ENCODE measurements at places on chromosomes 2 and 18.

DNA sequence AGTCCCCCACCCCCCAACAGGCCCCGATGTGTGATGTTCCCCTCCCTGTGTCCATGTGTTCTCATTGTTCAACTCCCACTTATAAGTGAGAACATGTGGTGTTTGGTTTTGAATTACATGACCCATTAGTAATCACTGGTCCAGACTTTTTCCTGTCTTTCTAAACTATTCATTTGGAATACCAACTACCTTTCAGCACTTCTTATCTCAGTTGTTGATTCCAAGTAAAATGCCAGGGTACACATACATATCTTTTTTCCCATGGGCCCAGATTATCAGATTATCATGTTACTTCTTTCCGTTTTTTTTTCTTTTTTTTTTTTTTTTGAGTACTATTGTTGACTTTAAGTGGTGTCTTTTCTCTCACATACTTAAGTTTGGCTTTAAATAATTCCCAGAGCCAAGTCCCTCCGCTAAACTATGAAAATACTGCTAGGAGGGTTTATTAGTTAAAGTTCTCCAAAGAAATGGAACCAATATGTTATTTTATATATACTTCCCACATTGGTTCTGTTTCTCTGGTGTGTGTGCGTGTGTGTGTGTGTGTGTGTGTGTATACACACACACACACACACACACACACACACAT, 389.3 kb downstream of the IRS1 start:
- no peak for DNase-seq

- DNase-seq: no peak
Observed at GRCh38 chr2:47283659-47284058, 119.3 kb upstream of the MSH2 start.

- DNase-seq: no peak
Observed at GRCh38 chr18:36200354-36200771, 13.1 kb downstream of the MOCOS start.

- no peak for DNase-seq
Observed at GRCh38 chr18:21598726-21599584, 1.5 kb downstream of the ESCO1 start.

DNA sequence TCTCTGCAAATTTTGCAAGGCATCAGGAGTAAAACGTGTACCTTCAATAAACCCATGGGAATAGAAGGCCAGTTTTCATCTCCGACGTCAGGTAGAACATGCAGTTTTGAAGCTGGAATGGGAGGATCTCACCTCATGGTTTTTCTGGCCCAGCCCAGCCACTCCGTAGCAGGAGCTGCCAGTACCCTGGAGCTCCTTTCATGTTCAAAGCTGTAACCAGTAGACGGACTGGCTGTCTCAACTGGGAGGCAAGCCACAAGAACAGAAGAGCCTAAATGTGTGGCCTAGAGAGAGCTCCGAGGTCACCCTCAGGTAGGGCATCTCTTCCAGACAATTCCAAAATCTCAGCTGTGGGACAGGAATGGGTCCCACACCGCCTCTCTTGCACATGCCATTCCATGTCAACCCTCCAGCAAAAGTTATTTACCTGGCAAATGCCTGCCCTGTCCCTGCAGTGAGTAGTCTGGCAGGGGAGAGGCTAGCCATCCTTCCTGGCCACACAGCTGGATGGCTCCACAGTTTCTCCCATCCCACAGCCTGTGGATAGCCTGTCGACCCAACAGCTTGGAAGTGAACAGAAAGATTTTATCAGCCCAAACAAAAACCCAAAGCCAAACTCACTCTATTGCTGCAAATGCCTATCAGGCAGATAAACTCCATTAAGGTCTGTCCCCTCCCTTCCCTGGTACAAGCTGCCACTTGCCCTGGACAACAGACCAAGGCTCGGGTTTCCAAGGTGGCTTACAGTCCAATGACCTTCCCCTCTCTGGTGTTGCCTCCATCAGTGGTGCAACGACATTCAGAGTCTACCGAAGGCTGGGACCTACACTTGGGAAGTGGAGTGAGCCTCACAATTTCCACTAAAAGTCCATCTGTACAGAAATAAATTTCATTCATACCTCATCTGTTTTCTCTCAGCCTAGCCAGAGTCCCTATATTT, 27.8 kb downstream of the CRACDL start:
- no peak for DNase-seq

DNA sequence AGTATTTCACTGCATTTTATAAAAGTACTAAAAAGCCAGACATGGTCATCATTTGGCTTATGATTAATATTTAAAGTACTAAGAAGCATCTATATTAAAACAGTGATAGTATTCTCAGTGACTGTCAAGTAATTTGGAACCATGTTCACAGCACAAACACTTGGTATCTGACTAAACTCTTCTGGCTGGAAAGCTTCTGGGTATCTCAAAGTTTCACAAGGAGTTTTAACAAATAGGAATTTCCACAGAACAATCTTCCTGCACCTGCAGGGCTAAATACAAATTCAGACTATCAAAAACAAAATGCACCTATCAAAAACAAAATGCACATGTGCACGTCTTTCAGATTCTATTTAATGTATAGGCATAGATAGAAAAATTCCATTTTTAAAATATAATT, 158.8 kb downstream of the L3MBTL4 start:
- DNase-seq: no peak

DNA sequence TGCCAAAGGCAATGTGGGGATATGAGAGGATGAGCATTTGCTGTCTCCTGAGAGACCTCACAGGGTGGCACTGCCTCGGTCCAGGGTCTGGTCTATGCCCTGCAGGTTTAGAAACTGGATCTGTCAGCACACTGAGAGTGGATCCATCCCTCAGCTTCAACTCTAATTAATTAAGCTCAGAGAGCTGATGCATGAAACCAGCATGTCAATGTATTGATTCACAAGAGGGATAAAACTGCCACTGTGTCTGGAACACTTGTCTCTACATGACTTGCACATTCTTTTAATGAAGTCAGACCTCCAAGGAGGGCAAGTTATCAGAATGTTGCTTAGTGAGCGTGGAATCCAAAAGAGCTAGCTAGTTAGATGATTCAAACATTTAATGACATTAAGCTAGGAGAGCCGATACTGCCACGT, 22.5 kb upstream of the POLE4 start:
- DNase-seq: no peak
